Pancreas (tissue), 10 donors: ENCODE measurements at places on chromosomes 5 and 9. TPM values are rescaled to one million over a fixed set of nuclear protein-coding genes. Genes with fewer than 3 reads are reported as not detected.

Gene PCDHA5
- polyA plus RNA-seq: 0.80 TPM

Gene C5orf34
- 0.40 TPM for polyA plus RNA-seq

Gene BHMT
- 0.14 TPM for polyA plus RNA-seq

Gene DUSP1
- polyA plus RNA-seq: 75.1 TPM

Gene TSLP
- polyA plus RNA-seq: 0.23 TPM

Gene LHX6
- 1.5 TPM for polyA plus RNA-seq

Gene IL7R
- 0.23 TPM for polyA plus RNA-seq

Gene PCDHB12
- polyA plus RNA-seq: 1.3 TPM

Gene KIAA1958
- 1.4 TPM for polyA plus RNA-seq

Gene PCDHGC5
- polyA plus RNA-seq: 0.09 TPM

GRCh38 chr9:16705111-16705604, 165.3 kb downstream of the BNC2 start:
- no peaks in the 10 kb centered on the region for H3K27me3 ChIP-seq
- peak; percentile 47 for DNase-seq
- no peaks in the 10 kb centered on the region for H3K36me3 ChIP-seq
- no peaks in the 10 kb centered on the region for H3K4me1 ChIP-seq
- peak overlapping the region; percentile 51 for H3K27ac ChIP-seq

DNA sequence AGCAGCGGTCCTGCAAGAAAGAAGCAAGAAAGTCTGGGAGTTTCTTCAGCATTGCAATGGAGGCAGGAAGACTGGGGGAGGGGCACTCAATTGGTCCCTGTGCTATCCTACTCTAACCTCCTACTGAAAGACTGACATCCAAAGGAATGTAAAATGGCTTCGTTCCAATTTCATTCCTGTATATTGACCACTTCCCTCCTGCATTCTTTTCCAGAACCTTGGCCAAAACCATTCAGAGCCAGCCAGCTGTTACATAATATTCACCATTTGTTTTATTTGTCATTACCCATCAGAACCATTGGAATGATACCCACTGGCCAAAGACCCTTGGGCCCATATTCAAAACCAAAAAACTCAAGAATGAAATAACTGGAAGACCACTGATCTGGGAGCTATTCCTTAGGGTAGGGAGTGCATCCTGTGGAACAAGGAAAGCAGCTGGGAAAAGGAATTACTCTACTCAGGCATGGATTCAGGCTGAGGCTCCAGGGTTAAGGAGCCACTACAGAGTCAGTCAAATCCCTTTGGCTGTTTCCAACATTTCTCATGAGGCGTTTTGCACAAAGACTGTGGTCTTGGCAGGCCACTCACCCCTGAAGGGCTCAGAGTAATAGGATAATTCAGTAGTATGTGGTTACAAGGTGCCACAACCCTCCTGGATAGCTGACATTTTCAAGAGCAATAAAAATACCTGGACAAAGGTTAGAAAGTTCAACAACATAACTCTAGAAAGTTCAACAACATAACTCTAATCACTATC, 148.7 kb upstream of the SLC1A3 start:
- H3K36me3 ChIP-seq: no peaks in the 10 kb centered on the region
- no peaks in the 10 kb centered on the region for H3K4me1 ChIP-seq
- no peaks in the 10 kb centered on the region for H3K27me3 ChIP-seq
- DNase-seq: no peak
- no peak overlapping the region for H3K27ac ChIP-seq

DNA sequence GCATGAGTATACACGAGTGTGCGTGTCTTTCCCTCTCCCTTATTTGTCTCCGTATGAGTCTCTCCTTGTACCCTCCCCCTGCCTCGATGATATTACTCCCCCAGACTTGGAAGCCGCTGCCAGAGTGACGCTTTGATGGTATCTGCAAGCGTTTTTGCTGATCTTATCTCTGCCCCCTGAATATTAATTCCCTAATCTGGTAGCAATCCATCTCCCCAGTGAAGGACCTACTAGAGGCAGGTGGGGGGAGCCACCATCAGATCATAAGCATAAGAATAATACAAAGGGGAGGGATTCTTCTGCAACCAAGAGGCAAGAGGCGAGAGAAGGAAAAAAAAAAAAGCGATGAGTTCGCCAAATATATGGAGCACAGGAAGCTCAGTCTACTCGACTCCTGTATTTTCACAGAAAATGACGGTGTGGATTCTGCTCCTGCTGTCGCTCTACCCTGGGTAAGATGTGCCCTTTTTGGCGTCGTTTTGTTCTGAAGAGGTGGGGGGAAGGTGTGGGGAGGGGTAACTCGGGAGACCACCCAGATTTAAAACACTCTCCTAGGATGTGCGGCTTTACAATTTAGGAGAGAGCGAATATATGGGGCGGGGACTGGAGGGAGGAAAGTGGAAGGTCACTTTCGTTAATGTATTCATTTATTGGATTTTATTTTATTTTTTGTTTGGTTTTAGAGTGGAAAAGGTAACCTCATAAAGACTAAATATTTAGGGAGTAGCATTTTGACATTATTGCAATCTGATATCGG, at the start of gene GABRG2:
GABRG2 (plus strand) TSS at position 119 of the 757 bp plus-strand sequence; CDS start at position 346, 227 bp downstream.
- no peak within 1 kb of the TSS for H3K4me3 ChIP-seq
- H3K4me1 ChIP-seq: no peaks in the 10 kb centered on the region
- H3K27ac ChIP-seq: no peak within 1 kb of the TSS
- no peaks in the 10 kb centered on the region for H3K27me3 ChIP-seq
- H3K36me3 ChIP-seq: no peaks in the 10 kb centered on the region
- no peak for DNase-seq

- no peak overlapping the region for H3K4me3 ChIP-seq
- peaks cover 61% of the 10 kb centered on the region for H3K4me1 ChIP-seq
Measured at GRCh38 chr5:56638061-56638621, 177.2 kb upstream of the MAP3K1 start.

DNA sequence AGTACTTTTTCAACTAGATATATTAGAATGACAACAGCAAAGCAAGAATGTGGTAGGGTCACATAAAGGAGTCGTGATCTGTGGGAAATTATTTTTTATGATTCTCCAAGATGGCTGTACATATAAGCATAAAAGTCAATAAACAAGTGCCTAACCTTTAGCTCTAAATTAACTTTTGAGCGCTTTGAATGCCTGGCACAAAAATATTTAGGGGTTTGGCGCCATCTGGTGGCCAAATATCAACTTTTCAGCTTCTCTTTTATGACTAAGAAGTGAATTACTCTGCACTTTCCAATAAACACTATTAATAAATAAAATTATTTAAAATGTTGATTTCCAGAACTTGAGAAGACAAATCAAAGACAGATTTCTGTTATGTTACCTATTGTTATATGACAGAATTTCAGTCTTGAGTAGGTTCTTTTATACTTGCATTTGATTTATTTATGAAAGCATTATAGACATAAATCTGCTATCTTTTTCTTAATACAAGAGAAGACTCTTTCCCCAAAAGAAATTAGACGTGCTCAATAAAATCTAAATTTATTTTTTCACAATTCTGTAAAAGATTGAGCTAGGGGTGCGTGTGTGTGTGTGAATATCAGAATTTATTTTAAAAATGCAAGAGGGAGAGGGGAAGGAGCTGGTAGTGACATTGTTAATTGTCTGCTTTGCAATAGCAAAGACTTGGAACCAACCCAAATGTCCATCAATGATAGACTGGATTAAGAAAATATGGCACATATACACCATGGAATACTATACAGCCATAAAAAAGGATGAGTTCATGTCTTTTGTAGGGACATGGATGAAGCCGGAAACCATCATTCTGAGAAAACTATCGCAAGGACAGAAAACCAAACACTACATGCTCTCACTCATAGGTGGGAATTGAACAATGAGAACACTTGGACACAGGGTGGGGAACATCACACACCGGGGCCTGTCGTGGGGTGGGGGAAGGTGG, 36.7 kb upstream of the ARRDC3 start:
- H3K4me3 ChIP-seq: no peak overlapping the region
- no peak for DNase-seq
- no peak overlapping the region for H3K27ac ChIP-seq

DNA sequence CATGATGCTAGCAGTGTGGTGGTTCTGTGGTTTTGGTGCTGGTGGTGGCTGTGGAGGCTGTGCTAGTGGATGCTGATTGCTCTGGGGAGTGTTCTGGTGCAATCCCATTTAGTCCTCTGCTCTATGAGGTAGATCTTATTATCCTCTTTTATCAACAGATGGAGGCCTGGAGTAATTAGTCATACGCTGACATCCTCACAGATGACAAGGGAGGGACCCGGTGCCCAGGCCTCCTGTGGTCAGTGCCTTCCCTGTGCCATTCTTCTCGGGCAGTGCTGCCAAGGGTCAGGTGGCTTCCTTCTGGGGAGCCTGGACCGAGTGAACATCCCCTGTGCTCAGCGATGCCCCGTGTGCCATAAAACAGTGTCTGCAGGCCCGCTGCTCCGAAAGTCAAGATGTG, 74.5 kb downstream of the COL5A1 start:
- no peak for DNase-seq
- H3K4me3 ChIP-seq: no peak overlapping the region
- H3K36me3 ChIP-seq: no peaks in the 10 kb centered on the region
- H3K4me1 ChIP-seq: no peaks in the 10 kb centered on the region
- H3K27ac ChIP-seq: no peak overlapping the region

- no peaks in the 10 kb centered on the region for H3K36me3 ChIP-seq
- no peak for DNase-seq
- H3K4me3 ChIP-seq: no peak overlapping the region
- no peaks in the 10 kb centered on the region for H3K27me3 ChIP-seq
Measured at GRCh38 chr9:4829969-4830368, 37.2 kb downstream of the RCL1 start.

DNA sequence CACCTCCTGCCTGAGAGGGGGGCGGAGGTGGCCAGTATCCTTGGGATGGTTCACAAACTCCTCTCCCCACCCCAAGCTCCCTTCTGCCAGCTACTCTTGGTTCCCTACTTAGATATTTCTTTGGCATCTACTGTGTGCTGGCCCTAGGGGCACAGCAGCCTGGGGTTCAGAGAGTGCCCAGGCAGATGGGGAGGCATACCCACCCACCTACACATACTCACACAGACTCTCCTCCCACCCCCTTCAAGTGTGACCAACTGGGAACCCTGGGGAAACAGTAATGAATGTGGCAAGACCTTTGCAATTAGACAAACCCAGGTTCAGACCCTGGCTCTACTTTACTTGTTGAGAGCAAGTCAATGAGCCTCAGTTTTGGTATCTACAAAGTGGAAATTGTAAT, 44.4 kb upstream of the PSD2 start:
- H3K4me1 ChIP-seq: peaks cover 14% of the 10 kb centered on the region
- no peaks in the 10 kb centered on the region for H3K36me3 ChIP-seq
- no peaks in the 10 kb centered on the region for H3K27me3 ChIP-seq
- no peak overlapping the region for H3K27ac ChIP-seq
- no peak overlapping the region for H3K4me3 ChIP-seq
- no peak for DNase-seq

GRCh38 chr9:85178474-85178873, 508.9 kb downstream of the NTRK2 start:
- no peak for DNase-seq
- H3K27me3 ChIP-seq: no peaks in the 10 kb centered on the region
- no peak overlapping the region for H3K27ac ChIP-seq
- no peaks in the 10 kb centered on the region for H3K36me3 ChIP-seq
- no peak overlapping the region for H3K4me3 ChIP-seq

DNA sequence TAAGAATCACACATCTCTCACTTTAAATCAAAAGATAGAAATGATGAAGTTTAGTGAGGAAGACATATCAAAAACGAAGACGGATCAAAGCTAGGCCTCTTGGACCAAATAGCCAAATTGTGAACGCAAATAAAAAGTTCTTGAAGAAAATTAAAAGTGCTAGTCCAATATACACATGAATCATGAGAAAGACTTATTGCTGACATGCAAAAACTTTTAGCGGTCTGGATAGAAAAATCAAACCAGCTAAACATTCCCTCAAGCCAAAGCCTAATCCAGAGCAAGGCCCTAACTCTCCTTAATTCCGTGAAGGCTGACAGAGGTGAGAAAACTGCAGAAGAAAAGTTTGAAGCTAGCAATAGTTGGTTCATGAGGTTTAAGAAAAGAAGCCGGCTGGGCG, 164.4 kb upstream of the PANK3 start:
- H3K36me3 ChIP-seq: no peaks in the 10 kb centered on the region
- no peaks in the 10 kb centered on the region for H3K4me1 ChIP-seq
- no peak for DNase-seq
- no peaks in the 10 kb centered on the region for H3K27me3 ChIP-seq
- no peak overlapping the region for H3K4me3 ChIP-seq

- no peaks in the 10 kb centered on the region for H3K36me3 ChIP-seq
- H3K4me1 ChIP-seq: peaks cover 36% of the 10 kb centered on the region
- H3K4me3 ChIP-seq: no peak overlapping the region
- no peak for DNase-seq
Measured at GRCh38 chr9:121194730-121195129, 6.9 kb downstream of the RAB14 start.

GRCh38 chr5:115168829-115169486, 750 bp downstream of the TRIM36 start:
- DNase-seq: no peak
- peak overlapping the region; percentile 69 for H3K27ac ChIP-seq
- H3K4me1 ChIP-seq: no peaks in the 10 kb centered on the region
- peak overlapping the region; percentile 87 for H3K4me3 ChIP-seq
- H3K27me3 ChIP-seq: no peaks in the 10 kb centered on the region

DNA sequence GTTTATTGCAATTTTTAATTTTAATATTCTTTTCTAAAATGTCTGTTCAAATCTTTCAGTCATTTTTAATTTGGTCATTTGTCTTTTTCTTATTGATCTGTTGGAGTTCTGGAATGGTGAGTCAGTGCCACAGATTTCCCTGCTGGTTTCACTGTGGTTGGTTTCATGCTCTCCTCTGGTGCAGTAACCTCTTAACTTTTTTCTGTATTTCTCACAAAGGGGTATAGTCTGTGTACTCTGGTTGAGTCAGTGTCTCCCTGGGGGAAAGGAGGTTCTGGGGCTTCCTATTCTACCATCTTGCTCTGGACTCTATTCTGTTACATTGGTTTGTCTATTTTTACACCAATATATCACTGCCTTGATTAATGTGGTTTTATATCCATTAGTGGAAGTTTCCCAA, 178.8 kb downstream of the CSNK1G3 start:
- no peaks in the 10 kb centered on the region for H3K36me3 ChIP-seq
- no peaks in the 10 kb centered on the region for H3K27me3 ChIP-seq
- no peak overlapping the region for H3K4me3 ChIP-seq
- H3K27ac ChIP-seq: no peak overlapping the region

DNA sequence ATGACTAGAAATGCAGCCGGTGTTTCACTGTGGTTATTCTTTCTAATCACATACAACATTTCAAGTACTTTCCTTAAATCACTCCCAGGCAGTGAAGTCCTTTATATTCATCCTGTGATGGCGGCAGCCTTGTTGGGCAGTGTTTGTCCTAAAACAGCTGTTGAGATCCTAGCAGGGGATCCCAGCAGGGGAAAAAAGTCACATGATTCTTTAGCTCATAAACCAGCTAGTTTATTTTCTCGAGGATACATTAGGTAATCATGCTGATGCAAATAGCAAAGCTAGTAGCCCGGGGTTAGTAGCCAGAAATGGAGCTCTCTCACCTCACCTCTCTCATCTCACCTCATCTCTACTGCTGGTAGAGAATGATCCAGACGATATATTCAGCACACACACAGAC, 70.5 kb downstream of the FOXD1 start:
- no peaks in the 10 kb centered on the region for H3K36me3 ChIP-seq
- H3K4me1 ChIP-seq: peaks cover 7% of the 10 kb centered on the region
- no peak overlapping the region for H3K27ac ChIP-seq
- no peaks in the 10 kb centered on the region for H3K27me3 ChIP-seq
- DNase-seq: no peak

- DNase-seq: no peak
- no peak overlapping the region for H3K4me3 ChIP-seq
Measured at GRCh38 chr5:93723005-93723404, 18.4 kb downstream of the POU5F2 start.
